ENCODE measurements at places on chromosomes 3 and 15.

GRCh38 chr3:12929801-12930200 lies 88.4 kb upstream of the RPL32 start:
- DNase-seq = no peak

- DNase-seq = peak; percentile 58
These were observed 471.8 kb downstream of the MFSD1 start for GRCh38 chr3:159273608-159274007.

DNA sequence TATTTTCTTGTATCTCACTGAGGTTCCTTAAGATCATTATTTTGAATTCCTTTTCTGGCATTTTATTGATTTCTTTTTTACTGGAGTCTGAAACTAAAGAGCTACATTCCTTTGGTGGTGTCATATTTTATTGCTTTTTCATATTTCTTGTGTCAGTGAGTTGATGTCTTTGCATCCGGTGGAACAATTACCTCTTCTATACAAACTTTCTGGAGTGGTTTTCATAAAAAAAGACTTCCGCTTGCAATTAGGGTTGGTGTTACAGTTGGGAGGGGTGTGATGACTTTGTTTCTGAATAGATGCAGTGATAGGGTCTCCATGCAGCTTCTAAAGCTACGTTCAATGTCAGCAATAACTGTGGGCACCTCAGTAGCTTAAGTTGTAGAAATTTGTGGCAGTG lies 181.7 kb downstream of the LPP start:
- DNase-seq = no peak

GRCh38 chr15:50135031-50135551 lies 16.1 kb upstream of the ATP8B4 start:
- DNase-seq = no peak

GRCh38 chr15:90259524-90259923 lies 5.9 kb upstream of the NGRN start:
- DNase-seq = no peak

DNA sequence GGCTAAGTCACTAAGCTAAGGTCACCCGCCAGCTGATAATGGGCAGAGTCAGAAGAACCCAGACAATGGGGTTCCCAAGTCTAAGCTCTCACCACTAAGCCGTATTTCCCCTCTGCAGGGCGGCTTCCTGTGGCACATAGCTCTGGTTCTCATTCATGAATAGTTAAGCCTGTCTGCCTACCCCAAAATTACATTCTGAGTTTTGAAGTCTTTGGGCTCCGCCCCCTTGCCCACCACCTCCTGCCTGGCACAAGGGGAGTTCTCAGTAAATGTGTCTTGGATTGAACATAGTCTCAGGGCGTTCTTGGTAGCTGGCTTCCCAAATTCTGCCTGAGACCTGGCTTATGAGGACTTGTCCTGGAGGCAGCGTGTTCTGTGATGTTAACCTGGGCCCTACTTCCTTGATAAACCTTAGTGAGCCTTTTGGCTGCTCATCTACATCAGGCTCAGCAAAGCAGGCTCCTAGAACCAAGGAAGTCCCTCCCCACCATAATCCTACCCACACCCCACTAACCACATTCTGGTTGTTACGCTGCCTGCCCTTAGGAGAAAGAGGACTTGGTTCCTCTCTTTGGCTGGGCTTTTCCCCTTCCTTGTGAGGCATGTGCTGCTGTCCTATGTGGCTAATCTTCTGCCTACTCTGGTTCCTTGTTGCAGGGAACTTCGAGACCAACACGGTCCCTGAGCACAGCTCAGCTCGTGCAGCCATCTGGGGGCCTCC lies 54.9 kb downstream of the STARD5 start:
- no peak for DNase-seq

DNA sequence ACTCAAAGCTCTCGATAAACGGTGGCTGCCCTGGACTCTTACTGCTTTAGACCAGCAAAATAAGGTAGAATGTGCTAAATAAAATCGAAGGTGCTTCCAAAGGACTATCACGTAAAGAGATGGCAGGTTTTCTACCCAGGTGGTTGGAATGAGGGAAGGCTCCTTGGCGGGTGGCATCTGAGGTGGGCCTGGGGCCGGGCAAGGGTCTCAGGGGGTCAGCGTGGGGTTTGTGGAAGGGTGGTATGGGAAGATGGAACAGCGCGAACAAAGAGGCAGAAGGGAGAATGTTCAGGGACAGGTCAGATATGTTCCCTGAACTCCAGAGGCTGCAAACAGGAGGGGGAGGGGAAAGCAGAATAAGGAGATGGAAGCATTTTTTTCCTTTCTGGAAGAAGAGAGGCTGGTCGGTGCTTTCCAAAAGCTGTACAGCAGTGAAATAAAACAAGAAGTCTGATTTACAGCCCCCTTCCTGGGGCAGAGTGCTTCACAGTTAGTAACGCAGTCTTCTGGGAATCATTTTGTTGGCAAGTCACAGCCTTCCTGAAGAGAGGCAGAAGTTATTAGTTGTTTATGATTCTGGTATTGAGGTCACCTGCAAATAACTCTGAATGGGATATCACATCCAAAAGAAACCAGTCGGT lies 58.3 kb upstream of the ATG7 start:
- no peak for DNase-seq

DNA sequence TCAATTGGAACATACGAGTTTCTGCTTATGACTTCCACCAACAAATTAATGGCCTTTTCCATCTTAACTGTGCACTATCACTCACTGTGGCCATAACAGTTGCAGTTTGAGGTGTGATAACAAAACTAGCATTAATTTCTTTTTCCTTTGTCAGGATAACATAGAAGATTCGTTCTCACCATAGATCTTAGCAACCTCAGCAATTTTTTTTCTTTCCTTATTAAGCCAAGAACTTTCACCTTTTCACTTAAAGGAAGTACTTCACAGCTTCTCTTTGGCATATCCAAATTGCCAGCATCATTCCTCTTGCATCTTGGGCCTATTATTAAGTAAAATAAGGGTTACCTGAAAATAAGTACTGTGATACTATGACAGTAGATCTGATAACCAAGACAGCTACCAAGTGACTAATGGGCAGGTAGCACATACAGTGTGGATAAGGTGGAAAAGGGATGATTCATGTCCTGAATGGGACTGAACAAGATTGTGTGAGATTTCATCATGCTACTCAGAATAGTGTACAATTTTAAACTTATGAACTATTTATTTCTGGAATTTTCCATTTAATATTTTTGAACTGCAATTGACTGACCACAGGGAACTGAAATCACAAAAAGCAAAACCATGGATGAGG lies 46.6 kb downstream of the CEP70 start:
- DNase-seq = no peak

GRCh38 chr15:56241374-56242105 lies 2.1 kb downstream of the RFX7 start:
- no peak for DNase-seq

DNA sequence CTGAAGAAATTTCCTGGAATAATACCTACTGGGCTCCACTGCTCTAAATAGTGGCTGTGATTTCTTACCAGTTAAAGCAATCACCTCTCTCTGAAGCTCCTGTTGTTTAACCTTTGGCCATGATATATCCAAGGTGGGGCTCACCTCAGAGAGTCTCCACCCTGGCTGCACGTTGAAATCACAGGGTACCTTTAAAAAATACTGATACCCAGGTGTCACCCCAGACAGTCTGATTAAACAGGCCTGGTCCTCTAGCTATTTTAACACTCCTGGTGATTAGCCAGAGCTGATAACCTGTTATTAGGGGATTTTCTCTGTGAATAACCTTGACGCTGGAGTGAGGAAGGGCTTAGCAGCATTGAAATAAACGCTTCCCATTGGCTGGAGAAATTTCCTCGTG lies 22.3 kb upstream of the ZBTB38 start:
- DNase-seq = no peak

Measured in NT2/D1 (cell line).